ENCODE measurements at places on chromosomes 2 and 18.

GRCh38 chr2:239902749-239903201, 122.4 kb downstream of the NDUFA10 start:
- DNase-seq, result no peak

GRCh38 chr2:102106133-102106556, 36.4 kb upstream of the IL1R1 start:
- no peak for DNase-seq

GRCh38 chr2:216235896-216236295, 126.7 kb downstream of the XRCC5 start:
- no peak for DNase-seq

DNA sequence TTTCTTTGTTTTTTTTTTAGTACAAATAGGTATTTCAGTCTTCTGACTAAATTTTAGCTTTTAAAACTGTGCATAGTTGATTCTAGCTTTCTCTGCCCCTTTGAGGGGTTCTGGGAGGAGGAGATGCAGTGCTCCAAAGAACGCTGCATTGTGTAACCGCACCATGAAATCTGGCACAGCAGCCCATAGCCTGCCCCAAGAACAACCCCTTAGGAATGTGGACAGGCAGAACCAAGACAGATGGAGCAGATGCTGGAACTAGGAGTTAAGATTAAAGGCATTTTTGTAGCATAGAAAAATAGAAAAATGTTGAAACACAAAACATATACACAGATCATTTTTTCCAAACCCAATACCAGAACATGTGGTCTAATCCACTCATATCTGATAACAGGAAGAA, 187.5 kb downstream of the SCG2 start:
- no peak for DNase-seq

GRCh38 chr2:105387225-105387624, 11.6 kb downstream of the FHL2 start:
- DNase-seq, result no peak

GRCh38 chr2:53740170-53740569, 27.4 kb upstream of the CHAC2 start:
- no peak for DNase-seq

DNA sequence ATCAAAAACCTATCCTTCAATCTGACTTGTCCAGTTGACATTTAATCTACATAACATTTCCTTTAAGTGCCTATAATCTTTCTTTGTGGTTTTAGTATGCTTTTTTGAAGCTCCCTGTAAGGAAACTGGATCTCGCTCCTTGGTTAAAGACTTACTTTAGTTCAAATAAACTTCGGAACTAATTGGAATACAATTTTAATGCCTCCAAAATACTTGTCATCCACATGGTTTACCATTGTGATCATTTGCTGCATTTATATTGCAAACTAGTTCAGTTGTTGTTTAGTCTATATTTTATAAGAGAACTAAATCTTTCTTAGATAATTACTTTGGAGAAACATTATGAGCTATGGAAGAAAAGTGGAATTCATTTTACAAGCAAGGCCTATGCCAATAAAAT, 496.0 kb downstream of the ERBB4 start:
- no peak for DNase-seq

- no peak for DNase-seq
Observed at GRCh38 chr2:167509586-167509985, 621.3 kb downstream of the XIRP2 start.

GRCh38 chr2:39338502-39338901, 94.7 kb upstream of the CDKL4 start:
- DNase-seq, result no peak

DNA sequence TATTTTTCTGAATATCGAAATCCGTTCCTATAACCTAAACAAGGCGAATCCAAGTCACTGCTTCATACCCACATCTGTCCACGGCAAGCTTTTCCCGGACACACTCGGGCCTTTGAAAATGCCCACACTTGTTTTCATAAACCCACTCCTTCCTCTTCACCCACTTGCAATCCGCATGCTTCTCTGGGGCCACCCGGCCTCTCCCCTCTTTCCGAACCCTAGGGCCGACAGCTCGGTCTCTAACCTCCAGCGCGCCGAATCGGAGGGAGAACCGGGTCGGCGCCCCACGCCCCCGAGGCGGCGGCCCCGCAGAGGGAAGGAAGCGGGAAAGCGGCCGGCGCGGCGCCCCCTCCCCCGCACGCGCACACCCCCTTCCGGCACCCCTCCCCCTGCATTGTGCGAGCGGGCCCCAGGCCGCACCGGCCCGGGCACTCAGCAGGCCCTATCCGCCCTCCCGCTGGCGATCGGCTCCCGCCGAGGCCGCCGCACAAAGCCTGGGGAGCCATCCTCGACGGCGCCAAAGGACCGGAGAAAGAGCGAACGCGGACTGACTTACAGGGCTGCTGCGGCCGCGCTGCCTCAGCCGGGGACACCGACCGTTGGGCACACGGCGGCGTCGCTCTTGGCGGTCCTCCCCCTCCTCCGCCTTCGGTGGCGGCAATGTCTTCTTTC, 467 bp downstream of the PUM2 start:
- no peak for DNase-seq

GRCh38 chr2:123771928-123772632, 253.0 kb upstream of the CNTNAP5 start:
- DNase-seq, result no peak

GRCh38 chr2:23530206-23530908, 145.4 kb downstream of the KLHL29 start:
- no peak for DNase-seq

DNA sequence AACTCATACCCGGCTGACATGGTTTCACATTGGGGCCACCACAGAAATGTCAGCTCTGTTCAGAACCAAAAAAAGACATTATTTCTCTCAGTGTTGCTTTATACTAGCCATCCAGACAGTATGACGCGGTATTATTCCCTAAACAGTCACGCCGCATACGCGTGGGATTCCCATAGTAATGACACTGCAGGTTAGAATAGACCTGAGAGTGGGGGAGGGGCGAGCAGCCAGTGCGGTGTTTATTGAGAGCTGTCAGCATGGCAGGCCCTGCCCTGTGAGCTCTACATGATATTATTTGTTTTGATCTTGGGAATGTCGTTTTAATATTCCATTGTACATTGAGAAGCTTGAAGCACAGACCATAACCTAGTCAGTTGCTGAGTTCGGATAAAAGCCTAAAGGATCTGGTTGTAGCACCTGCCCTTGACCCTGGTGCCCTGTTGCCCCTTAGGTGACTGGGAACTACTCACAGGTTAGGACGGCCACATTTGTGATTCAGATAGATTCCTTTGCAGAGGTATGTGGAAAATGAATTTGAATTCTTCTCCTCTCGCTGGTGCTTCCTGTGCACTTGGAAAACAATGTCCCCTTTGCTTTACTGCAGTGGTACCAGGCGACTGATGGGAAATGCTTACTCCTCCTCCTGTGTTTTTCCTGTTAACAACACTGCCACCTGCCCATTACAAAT, 150.1 kb downstream of the ARHGAP28 start:
- no peak for DNase-seq

GRCh38 chr2:155372969-155373368, 674.5 kb downstream of the KCNJ3 start:
- DNase-seq, result no peak

DNA sequence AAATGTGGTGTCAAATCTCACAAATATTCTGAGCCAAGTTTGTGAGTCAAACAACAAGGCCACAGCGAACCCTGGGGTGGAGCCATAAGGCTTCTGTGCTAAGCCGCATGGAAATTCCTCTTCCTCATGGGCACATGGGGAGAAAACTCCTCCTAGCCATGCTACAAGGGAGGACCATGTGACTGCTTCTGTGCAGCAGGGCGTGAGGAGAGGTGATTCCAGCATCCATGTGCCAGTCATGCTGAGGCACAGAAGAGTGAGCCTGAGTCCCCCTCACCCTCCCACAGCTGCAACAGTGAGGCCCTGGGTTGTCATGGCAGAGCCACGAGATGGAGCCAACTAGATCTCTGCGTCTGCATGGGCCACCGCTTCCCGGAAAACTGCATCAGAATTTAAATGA, 488.8 kb upstream of the RAB6C start:
- DNase-seq, result no peak

- DNase-seq, result no peak
Observed at GRCh38 chr2:171084128-171084527, 76.6 kb downstream of the TLK1 start.

- DNase-seq, result no peak
Observed at GRCh38 chr2:68860111-68860510, 11.1 kb downstream of the BMP10 start.

DNA sequence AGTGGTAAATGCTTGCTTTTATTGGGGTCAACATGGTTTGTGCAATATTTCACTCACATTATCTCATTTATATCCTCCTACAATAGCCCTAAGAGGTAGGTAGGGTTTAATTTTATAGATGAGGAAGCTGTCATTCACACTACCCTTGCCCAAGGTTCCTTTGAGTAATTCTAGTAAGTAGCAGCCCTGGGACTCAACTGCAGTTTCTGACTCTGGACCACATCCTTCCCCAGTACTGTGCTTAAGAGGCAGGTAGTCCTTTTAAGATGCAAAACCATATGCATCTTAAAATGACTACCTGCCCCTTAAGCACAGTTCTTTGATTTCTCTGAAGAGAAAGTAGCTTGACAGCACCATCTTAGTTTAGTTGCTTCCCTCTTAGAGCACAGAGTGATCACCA, 15.7 kb upstream of the NT5C1B start:
- DNase-seq, result no peak

DNA sequence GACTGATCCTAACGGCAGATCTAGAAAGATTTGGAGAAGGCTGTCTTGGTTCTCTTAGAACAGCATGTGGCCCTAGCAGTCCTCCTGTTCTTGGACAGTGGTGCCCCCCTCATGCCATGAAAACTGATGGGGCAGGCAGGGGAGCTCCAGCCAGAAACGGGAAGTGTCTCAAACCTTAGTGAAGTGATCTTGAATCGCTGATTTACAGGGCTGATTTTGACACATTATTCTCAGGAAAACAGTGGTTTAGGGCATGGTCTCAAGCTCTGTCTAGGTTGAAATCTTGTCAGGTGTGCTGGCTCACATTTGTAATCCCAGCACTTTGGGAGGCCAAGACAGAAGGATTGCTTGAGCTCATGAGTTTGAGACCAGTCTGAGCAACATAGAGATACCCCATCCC, 37.8 kb downstream of the SRSF7 start:
- no peak for DNase-seq

GRCh38 chr2:60554646-60555065, 1.2 kb upstream of the BCL11A start:
- DNase-seq, result no peak

GRCh38 chr18:39415471-39415870, 1849.9 kb upstream of the CELF4 start:
- no peak for DNase-seq

DNA sequence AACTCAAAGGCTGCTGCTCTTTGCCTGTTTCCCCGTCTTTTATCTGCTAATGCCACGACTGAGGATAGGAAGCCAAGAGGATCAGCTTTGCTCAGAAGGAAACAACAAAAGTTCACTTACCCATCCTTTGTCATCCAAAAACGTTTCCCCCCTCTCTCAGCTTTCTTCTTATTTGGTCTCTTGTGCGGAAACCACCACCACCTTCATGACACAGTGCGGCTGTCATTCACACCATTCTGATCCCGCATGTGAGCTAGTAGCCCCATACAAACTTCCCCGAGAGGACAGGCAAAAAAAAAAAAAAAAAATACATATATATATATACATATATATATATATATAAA, 656 bp downstream of the LRRTM4 start:
- DNase-seq, result no peak

DNA sequence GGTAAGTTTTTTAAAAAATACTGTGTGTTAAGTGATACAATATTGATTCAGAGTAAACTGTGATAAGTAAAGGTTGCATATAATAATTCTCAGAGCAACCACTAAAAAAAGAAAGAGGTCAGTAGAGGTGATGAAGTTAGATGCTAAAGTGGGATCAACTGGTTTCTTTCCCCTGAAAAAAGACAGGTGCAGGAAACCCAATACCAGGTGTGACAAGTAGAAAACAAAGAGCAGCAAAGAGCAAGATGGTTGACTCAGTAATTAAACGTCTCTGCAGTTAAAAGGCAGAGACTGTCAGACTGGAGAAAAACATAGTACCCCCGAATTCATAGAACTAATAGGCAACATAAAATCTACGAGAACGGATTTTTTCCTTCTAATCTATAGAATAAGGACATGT, 128.3 kb downstream of the ATP9B start:
- DNase-seq, result no peak

DNA sequence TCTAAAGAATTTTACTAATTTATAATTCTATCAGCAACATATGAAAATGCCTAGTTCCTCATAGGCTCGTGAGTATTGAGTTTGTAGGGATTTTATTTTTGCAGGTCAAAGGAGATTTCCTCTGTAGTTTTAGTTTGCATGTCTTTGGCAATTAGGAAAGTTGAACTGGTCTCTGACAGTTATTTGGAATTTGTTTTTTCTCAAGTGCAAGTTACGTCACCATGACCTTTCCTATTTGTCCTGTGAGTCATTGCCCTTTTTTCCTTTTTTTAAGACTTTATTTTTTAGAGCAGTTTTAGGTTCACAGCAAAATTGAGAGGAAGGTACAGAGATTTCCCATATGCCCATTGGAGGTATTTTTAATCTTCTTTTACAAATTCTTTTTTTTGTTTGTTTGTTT, 29.0 kb downstream of the RAMP1 start:
- DNase-seq, result no peak

- no peak for DNase-seq
Observed at GRCh38 chr2:159971365-159972152, 90.9 kb downstream of the PLA2R1 start.

DNA sequence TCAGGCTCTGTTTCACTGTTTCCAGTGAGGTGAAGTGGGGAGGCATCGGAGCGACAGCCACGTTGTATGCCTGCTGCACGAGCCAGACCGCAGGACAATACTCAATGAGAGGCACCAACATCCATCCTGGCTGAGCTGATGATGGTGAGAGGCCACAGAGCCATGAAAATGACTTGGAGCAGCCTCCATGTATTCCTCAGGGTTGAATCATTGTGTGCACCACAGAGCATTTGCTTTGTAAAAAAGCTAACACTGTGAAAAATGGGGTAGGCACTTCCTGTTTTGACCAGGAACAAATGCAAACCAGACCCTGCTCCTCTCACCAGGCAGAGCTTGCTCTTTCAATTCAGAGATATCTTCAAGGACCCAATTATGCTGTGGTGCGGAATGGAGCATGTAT, 87.2 kb downstream of the LPIN1 start:
- DNase-seq, result no peak

DNA sequence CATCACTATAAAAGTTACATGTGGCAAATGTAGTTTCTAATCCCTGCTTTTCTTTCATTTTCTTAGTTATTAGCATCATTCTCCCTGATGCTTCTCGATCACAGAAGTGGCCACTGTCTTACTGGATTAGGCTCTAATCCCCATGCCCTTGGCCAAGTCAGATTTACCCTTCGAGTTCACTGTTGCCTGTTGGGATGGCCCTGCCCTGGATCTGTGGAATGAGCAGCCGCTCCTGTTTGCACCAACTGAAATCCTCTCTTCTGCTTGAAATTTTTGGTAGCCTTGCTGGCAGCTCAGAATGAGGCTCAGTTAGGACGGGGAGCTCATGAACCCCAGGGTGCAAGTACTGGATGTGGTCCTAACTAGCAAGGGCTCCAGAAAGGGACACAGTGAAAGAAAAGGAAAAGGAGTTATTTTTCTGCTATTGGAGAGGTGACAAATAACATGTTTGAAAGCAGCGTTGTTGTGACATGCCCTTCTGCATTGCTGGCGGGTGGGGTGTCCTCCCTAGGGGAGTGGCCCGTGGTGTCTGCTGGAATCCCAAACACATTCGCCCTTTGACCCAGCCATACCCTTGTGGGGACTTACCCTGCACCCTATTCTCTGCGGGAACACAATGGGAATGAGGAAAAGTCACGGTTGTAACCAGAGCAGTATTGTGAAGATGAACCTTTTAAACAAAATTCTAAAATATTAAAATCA, 34.5 kb downstream of the RBFA start:
- no peak for DNase-seq

- DNase-seq, result no peak
Observed at GRCh38 chr2:237895544-237896506, 36.4 kb downstream of the RAMP1 start.

All from stimulated activated CD8-positive, alpha-beta memory T cell treated with anti-CD3 and anti-CD28 coated beads, Interleukin-12 subunit alpha, Interleukin-12 subunit beta, amount 100 ng/mL, for 1 hour (primary cell).